ENCODE measurements at places on chromosomes 4 and X.

GRCh38 chrX:13043138-13043537 lies 1.3 kb downstream of the FAM9C start:
- DNase-seq = no peak

DNA sequence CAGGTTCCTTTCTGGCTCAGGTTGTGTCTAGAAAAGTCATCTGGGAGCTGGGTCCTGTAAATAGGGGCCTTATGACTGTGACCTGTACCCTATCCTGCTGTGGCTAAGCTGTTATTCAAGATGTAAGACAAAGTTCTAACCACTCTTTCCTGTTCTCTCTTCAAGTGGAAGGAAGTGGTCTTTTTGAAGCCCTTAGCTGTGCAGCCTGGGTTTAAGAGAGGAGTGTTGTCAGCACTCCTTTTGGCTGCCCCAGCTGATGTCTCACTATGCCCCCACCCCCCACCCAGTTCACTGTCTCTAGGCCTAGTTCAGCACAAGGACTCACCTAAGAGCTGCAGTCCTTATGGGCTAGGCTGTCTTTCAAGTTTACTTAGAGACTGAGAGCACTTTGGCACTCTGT lies 1069.5 kb downstream of the FAM133A start:
- DNase-seq = no peak

GRCh38 chrX:8049827-8050226 lies 121.2 kb downstream of the VCX2 start:
- DNase-seq = no peak

DNA sequence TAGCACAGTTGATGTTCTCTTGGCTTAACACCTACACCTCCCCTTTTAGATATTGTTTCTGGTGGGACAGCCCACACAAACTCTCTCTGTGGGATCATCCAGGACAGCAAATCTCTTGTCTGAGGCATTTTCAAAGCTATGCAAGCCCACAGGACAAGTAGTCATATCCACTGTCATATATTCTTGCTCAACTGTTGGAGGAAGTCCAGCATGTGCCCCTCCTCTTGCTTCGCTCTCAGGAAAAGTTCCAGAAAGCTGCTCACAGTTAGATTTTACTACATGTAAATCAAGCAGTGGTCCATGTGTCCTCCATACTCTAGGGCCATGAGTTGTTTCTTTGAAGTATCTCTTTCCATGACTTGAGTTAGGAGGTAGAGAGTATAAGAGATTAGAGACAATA lies 260.7 kb downstream of the INPP4B start:
- DNase-seq = no peak

- DNase-seq = no peak
These were observed 283.8 kb downstream of the TRIML1 start for GRCh38 chr4:188423039-188423438.

DNA sequence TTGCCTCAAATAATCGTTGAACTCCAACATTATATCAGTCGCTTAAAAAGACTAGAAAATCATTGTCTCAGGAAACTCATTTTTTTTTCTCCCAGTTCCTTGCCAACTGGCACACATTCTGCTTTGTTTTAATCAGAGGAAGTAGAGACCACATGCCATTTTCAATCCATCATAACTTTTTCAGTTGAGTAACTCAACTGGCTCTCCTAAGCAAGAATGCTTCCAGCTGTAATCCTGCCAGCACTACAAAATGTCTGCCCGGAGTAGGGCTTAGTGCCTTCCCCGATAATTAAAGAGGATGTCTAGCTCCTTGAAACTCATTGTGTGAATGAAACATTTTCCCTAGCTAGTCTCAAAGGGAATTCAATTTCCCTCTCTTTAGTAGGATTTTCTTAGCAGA lies 33.0 kb downstream of the FREM3 start:
- DNase-seq = no peak

GRCh38 chrX:140447150-140447549 lies 57.7 kb downstream of the SOX3 start:
- DNase-seq = no peak

GRCh38 chrX:19958552-19959486 lies 32.0 kb downstream of the BCLAF3 start:
- DNase-seq = no peak

DNA sequence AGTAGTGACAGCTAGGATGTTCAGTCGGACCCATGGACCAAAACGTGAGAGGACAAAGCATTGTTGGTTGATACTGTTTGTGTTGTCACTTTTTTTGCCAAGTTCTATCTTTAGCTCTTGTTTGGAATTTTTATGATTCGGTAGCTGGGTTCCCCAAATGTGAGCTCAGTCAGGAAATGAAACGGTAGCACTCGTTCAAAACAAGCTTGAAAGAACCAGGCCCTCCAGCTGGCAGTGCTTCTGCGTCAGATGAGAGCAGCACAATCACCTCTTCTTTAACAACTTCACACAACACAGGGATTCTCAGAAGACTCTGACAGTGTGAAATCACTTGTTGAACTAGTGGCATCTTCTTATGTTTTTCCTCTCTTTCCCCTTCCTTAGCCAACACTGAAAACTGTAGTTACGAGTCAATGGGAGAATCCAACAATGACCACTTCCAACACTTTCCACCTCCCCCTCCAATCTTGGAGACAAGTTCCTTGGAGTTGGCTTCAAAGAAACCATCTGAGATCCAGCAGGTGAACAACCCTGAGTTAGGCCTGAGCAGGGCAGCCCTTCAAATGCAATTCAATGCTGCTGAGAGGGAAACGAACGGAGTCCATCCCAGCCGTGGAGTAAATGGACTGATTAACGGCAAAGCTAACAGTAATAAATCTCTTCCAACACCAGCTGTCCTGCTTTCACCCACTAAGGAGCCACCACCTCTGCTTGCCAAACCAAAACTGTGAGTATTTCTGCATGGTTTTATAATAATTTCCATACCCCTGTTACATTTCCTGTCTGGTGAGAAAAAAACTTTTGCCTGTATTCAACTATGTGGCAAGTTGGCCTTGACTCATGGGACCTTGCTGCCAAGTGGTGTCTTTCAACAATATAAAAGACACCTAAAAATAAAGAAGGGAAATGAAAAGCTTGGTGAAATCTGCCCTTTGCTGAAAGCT lies 214.6 kb downstream of the PALLD start:
- DNase-seq = no peak

GRCh38 chr4:80307183-80307735 lies 28.3 kb upstream of the CFAP299 start:
- peak; percentile 78 for DNase-seq

GRCh38 chrX:53547668-53548067 lies 113.5 kb upstream of the HSD17B10 start:
- no peak for DNase-seq

DNA sequence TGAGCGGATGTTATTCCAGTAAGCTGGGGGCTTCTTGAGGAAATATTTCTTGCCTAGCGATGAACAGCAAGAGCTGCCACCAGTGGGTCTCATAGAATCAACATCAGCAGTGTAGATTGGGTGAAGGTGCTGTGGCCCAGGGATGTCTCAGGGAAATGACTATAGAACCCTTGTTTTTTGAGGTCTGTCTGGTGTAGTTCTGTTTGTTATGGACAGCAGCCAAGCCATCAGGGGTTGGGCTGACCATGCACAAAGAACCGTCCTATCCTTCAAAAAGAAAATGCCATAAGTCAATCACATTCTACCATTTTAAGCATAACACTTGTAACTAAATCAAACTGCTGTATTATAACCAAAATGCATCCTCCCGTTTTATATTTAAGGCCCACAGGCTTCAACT lies 17.3 kb upstream of the C1GALT1C1 start:
- no peak for DNase-seq

DNA sequence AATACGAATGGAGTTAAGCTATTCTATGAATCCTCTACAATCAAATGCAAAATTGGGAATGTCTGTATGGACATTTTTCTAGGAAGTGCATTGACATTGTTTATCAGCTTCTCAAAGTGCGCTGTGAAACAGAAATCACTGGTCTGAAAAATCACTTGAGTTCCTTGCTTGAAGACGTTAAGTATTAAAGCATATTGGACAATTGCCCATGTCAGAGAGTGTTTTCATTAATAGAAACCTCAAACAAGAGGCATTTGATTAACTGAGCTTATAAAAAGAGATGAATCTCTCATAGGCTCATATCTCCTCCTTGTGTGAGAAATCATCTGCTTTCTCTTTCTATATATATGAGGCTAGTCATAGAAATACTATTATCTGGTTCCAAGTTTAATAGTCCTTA lies 692.1 kb upstream of the POU3F4 start:
- DNase-seq = no peak

DNA sequence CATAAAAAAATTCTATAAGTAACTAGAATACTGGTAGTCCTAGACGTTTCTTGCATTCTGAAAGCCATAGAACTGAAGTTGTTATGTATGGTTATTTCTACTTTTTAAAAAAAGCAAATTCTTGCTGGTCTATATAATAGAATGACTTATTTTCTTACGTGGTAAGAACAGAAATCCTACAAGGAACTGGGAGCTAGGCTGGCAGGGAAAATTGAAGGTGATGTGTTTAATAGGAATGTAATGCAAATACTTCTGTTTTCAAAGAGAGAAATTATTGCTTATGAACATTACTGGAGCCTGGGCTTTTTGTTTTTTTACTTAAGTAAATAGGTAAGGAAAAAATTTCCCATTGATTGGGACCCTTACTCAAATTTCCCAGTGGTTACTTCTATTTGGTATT lies 8.9 kb downstream of the CCNA2 start:
- DNase-seq = no peak

GRCh38 chrX:70461026-70461425 lies 16.4 kb downstream of the DLG3 start:
- no peak for DNase-seq

DNA sequence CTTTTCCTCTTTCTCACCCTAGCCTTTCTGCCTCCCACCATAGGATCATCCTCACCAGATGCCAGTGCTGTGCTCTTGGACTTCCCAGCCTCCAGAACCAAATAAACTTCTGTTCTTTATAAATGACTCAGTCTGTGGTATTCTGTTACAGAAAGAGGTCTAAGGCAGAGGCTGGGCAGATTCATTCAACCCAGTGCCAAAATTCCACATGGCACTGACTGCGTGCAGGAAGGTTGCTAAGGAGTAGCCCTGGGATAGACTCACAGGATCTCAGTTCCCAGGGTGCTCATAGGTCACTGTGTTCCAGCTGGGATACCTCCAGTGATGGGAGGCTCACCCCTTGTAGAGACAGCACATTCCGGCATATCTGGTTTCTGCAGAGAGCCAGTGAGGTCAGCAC lies 22.0 kb downstream of the SORCS2 start:
- DNase-seq = no peak

DNA sequence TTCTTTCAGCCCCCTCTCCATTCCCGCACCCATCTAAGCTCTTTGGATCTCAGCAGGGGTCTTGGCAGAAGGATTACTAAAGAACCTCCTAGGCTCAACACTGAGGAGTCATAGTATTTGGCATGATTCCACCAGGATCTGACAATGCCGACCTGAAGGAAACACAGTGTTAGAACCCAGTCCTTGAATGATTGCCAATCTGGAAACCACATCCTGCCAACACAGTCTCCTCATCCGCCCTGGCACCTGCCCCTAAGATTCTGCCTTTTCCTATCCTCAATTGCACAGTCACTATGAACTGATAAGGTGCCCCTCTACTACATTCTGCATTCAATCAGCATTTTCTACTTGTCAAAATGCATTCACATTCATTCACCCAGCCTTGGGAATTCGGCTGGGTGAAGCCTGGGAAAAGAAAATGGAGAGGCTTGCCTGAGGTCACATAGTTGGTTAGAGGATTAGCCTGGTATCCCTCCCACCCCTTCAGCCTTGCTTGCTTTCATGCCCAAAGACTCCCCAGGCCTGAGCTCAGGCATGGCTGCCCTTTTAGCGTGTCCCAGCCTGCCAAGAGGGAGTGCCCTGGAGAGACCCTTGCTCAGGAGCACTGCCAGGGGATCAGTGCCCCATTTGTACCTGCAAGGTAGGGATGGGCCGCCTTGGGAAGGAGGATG lies 2.2 kb upstream of the CLDN2 start:
- DNase-seq = no peak

GRCh38 chr4:27000820-27001219 lies 140.2 kb downstream of the STIM2 start:
- DNase-seq = no peak

DNA sequence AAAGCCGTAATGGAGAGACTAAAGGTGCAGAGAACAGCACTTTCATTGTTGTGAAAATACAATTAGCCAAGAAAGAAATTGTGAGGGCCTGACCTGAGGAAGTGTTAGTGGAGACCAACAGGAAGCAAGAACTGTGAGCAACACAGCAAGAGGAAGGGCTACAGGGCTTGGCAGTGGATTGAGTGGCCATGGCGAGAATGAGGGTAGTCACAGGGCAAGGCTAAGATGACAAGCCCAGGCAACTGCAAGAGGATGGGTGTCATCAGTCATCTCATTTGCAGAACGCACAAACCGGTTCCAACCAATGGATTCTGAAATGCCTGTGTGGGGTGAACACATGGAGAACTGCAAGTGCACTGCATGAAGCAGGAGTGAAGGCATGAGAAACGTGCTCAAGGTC lies 3.6 kb downstream of the SLC10A6 start:
- DNase-seq = no peak

GRCh38 chr4:162475246-162475645 lies 311.4 kb upstream of the FSTL5 start:
- no peak for DNase-seq

GRCh38 chrX:132426695-132427281 lies 62.0 kb downstream of the MBNL3 start:
- DNase-seq = no peak

- DNase-seq = no peak
These were observed 41.9 kb upstream of the SPRY1 start for GRCh38 chr4:123354701-123355100.

DNA sequence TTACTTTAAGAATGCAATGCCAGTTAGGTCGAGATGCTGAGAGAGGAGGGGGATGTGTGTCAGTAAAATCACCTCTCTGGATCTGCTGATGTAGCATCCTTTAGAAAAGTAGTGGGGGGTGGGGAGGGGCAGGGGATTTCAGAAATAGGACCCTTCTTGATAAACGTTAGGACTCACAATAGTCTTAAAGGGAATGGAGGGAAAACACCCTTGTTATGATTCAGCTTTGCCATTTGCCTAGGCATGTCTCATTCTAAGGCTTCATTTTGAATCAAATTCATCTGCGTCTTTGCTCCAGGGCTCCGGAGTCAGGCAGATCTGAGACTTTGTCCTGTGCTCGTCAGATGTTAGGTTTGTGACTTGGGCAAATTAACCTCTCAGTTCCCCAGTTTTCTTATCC lies 879 bp downstream of the SH2D1A start:
- DNase-seq = no peak

- no peak for DNase-seq
These were observed 21.4 kb upstream of the SMIM14 start for GRCh38 chr4:39660045-39660444.

- DNase-seq = no peak
These were observed 24.1 kb downstream of the FAT4 start for GRCh38 chr4:125338814-125339213.

- DNase-seq = no peak
These were observed 1095.5 kb upstream of the LCORL start for GRCh38 chr4:19117022-19117421.

- no peak for DNase-seq
These were observed 176.5 kb downstream of the QDPR start for GRCh38 chr4:17335371-17335770.

- no peak for DNase-seq
These were observed 146.2 kb upstream of the TLL1 start for GRCh38 chr4:165726831-165727230.

DNA sequence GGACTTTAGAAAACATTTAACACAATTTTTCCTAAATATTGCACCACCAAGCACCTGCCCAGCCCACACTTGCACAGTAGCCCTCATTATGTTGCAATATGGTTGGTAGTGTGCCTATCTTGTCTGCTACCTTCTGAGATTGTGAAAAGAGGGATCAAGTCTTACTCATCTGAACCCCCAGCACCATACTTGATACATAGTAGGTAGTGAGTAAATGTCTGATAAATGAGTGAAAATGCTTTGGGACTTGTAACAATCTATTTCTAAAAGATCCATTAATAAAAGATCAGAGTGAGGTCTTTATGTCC lies 118.4 kb upstream of the MED14 start:
- DNase-seq = no peak
